ENCODE measurements at places on chromosomes 16 and 17.

DNA sequence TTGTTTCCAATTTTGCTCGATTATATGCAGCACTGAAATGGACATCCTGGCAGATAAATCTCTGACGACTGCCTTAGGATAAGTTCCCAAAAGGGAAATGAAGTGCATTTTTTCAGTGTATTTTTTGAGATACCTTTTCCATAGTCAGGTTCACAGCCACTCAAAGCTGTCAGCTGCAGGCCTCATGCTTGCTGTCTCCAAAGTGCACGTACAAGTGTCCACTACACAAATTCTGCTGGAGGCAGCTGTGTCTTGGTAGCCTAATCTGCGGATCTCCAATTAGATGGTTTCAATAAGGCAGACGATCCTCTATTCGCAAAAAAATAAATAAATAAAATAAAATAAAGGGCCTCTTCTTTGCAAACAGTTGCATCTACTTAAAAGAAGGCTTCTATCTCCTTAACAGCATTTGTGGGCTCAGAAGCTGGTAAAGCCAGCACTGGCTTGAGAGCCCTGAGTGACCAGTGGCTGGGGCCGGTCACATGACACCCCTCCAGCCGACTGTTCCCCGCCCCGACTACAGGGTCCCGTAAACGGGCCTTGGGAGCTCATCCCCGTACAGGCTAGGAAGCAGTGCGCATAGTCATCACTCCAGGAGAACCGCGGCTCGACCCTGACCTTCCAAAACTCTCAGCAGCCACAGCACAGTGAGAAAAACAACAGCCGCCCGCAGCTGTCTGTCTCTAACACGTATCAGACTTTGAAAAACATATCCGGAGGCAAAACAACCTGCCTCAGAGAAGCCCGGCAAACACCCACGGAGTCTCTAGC lies 18.8 kb downstream of the RPH3AL start:
- DNase-seq = peak; percentile 18

DNA sequence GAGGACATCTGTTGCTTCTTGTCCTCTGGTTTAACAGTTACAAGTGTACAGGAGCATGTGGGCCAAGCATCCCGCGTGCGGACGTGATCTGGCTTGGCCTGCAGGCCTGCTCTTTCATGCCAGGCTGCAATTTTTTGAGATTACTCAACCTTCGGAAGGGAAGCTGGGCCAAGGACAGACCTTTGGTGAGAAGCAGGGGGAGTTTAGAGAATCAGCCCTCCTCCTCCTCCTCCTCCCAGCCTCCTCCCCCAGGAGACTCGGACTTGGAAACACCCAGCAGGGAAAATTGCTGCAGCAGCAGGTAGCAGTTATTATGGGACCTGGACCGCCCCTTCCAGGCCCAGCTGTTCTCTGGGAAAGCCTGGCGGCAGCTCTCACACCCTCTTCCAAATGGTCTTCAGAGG lies 5.1 kb upstream of the KLHL36 start:
- no peak for DNase-seq

DNA sequence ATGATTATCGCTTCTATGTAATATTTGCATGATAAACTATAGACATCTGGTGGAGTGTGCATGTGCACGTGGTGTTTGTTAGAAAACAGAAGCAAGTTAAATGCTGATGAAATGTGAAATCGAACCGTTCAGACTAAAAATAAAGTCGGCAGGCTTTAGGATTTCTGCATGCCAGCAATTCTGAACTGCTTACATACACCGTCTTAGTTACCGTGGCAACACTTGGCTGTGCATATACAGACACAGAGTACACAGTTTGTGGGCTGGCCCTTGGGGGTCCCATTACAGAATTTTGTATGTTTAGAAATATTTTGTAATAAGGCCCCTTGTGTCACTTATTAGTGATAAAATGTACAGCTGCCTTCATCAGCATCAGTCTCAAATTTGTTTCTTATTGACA lies 605.5 kb downstream of the RBFOX1 start:
- DNase-seq = no peak

DNA sequence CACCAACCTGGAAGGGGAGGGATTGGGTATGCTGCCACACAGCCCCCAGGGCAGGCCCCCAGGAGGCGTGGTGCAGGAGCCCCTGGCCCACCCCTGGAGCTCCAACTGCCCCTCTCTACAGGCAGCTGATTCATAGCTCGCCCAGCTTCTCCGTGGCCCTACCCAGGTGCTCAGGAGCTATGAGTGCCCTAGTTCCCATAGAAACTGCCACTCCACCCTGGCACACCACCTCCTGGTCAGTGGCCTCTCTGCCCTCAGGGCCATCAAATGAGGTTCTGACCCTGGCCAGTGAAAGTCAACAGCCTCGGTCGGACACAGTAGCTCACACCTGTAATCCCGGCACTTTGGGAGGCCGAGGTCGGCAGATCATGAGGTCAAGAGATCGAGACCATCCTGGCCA lies 18.0 kb downstream of the CNGB1 start:
- DNase-seq = no peak

- no peak for DNase-seq
Observed at GRCh38 chr17:55238931-55239297, 25.8 kb upstream of the HLF start.

DNA sequence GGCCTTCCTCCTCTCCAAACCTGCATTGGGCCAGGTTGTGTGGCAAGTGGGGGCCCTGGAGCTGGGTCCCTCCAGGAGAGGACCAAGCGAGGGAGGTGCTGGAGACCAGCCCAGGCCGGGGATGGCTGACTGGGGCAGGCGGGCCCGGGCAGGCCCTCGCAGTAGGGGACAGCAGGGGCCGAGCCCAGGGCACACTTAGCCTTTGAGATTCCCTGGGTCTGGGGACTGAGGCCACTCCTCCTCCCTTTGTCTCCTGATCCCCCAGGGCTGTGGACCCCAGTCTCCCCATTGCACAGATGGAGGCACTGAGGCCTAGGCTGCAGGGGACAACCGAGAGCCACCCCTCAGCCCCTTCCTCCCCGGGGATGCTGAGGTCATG lies 5.2 kb downstream of the FOXJ1 start:
- no peak for DNase-seq

- DNase-seq = no peak
Observed at GRCh38 chr16:2708955-2709587, 11.0 kb downstream of the PRSS27 start.

- no peak for DNase-seq
Observed at GRCh38 chr16:30372725-30373124, 1.9 kb upstream of the MYL11 start.

DNA sequence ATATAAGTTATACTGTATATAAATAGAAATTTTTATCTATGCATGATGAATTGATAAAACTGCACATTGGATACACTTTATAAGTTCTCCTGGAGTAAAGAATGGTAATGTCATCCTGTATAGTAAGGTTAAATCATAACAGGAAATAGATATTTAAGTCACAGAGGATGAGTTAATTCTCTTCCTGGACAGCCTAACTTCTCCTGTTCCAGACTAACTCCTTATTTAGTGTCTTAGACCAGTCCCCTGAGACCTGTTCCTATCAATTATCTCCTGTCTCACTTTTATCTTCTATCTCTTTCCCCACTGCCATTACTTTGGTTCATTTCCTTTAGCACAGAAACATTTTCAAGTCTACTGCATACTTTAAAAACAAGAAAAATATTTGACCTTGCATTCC lies 46.5 kb downstream of the SSH2 start:
- DNase-seq = no peak

GRCh38 chr17:6666077-6666521 lies 14.5 kb downstream of the C17orf100 start:
- no peak for DNase-seq

DNA sequence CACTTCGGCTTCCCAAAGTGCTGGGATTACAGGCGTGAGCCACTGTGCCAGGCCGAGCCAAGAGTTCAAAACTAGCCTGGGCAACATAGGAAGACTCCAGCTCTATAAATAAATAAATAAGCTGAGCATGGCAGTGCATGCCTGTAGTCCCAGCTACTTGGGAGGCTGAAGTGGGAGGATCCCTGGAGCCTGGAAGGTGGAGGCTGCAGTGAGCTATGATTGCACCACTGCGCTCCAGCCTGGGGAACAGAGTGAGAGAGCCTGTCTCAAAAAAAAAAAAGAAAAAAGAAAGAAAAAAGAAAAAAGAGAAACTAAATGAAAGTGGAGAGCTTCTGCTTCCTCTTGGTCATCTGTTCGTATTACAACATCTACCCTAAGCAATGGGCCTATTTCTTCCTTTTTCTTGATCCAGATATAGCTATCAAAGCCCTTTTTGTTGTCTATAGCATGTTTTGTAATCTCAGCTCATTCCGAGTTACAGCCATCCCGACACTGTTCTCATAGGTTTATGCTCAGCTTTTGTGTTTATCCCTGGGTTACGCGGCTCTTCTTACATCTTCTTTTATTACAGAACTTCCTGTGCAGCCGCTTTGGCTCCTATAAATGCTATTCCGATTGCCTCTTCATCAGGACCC lies 14.1 kb upstream of the MAPK3 start:
- no peak for DNase-seq

DNA sequence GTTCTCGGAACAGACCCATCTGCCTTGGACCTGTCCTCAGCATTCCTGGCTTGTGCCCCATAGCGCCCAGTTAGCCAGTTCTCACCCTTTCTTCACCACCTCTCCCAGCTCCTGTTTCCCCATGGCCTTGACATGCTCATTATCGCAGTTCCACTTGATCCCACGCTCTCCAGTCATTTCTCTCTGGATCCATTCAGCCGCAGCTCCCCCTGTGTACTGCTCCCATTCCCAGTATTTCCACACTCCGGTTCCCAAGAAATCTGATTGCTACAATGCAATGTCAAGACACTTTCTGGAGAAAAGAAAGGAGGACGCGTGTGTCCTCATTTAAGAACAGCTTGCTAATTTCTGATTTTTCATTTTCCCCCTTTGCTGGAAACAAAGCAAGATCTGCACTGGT lies 55.4 kb downstream of the TMEM186 start:
- DNase-seq = no peak

GRCh38 chr17:39549747-39550573 lies 57.8 kb downstream of the NEUROD2 start:
- no peak for DNase-seq

DNA sequence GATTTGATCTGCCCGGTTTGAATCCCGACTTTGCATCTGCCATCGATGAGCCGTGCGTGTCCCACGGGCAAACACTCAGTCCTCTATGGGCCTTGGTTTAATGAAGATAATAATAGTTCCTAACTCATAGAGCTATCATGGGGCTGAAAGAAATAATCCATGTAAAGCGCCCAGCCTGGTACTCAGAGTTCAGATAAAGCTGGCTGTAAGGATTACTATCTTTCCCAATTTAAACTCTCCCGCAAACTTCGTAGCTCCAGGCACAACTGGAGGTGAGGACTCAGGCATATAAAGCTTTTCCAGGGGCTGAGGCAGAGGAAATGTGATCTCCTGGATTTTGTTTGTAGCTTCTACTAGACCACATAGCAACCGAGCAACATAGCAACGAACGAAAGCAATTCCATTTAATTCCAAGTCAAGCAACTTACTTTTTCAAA lies 16.3 kb downstream of the ALOX15 start:
- no peak for DNase-seq

DNA sequence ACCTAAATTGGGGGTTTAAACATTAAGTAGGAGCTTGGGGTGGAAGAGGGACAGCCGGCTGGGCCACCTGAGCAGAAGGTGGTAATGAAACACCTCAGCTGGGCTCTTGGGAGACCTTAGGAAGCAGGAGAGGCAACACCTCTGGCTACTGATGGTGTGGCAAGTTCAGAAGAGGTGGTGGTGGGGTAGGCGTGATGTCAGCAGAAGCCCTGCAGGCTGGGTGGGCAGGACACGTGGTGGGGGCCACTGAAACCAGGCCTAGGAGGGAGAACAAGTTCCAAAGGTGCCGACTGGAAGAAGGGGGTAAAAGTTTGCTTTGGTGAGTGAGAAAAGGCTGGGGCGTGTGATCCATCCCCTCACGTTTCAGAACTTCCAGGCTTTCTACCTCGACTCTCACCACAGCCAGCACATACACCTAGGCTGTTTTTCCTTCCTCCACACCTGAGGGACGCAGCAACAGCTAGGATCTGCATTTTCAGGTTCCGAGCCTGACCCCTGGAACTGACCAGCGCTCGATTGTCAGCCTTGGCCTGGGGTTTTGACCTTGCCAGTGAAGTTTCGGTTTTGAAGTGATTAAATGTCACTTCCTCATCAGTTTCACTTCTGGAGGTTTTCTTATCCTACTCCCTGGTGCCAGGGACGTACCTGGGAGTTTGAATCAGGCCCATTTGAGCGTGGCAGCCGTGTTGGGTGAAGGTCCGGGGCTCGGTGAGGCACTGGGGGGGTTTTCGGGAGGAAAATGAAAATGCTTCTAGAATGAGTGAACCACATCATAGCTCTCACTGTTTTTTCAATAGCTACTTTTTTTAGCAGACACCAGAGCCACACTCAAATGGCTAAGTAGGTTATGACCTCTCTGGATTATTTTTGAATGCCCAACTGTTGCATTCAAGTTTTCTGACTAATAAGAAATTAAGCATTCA lies 10.0 kb downstream of the SNN start:
- no peak for DNase-seq

- no peak for DNase-seq
Observed at GRCh38 chr17:77684803-77685798, 273.4 kb upstream of the TNRC6C start.

DNA sequence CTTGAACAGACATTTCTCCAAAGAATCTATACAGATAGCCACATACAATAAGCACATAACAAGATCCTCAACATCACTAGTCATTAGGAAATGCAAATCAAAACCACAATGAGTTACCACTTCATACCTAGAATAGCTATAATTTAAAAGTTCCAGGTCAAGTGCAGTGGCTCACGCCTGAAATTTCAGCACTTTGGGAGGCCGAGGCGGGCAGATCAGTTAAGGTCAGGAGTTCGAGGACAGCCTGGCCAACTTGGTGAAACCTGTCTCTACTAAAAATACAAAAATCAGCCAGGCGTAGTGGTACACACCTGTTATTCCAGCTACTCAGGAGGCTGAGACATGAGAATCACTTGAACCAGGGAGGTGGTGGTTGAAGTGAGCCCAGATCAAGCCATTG lies 19.9 kb downstream of the RANBP10 start:
- no peak for DNase-seq

DNA sequence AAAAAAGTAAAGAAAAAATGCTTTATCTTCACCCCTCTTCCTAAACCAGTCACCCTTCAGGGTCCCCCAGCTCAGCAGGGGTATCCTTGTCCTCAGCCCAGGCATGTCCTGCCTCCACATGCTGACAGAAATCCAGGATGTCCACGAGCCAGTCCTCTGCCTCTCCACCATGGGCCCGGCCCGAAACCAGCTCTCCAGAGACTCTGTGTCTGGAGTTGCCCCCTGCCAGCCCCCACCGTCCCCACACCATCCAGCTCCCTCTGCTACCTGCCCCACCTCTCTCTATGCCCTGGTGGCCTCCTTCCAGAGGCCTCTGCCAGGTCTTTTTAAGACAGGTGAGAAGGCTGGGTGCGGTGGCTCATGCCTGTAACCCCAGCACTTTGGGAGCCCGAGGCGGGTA lies 66.4 kb upstream of the PLCG2 start:
- no peak for DNase-seq

- no peak for DNase-seq
Observed at GRCh38 chr17:56893503-56893902, 20.3 kb downstream of the TRIM25 start.

GRCh38 chr16:20878682-20879147 lies 21.4 kb downstream of the DCUN1D3 start:
- no peak for DNase-seq

- no peak for DNase-seq
Observed at GRCh38 chr16:89621698-89622409, 8.4 kb downstream of the DPEP1 start.

GRCh38 chr17:40358323-40359038 lies 6.1 kb downstream of the GJD3 start:
- DNase-seq = peak; percentile 73

- DNase-seq = no peak
Observed at GRCh38 chr17:16325964-16326363, 27.3 kb downstream of the CENPV start.
